ENCODE measurements at places on chromosomes 11 and 22.

DNA sequence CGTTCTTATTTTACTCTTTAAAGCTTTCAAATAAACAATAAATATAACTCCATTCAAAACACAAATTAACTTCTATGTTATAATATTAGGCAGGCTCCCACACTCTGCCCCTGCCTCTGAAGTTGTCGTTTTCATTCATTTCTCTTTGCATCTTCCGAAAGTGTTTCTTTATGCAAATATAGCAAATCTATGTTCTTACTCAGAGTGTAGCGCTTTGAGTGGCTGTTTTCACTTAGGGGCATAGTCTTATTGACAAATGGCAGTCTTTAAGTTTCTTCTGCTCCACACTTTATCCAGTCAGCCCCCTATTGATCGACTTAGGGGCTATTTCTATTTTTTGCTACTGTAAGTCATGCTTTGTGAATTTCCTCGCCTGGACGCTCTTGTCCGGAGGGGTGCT is 45.3 kb upstream of the RTL6 start:
- DNase-seq = no peak

GRCh38 chr11:88098289-88098688 is 77.0 kb downstream of the RAB38 start:
- no peak for DNase-seq

DNA sequence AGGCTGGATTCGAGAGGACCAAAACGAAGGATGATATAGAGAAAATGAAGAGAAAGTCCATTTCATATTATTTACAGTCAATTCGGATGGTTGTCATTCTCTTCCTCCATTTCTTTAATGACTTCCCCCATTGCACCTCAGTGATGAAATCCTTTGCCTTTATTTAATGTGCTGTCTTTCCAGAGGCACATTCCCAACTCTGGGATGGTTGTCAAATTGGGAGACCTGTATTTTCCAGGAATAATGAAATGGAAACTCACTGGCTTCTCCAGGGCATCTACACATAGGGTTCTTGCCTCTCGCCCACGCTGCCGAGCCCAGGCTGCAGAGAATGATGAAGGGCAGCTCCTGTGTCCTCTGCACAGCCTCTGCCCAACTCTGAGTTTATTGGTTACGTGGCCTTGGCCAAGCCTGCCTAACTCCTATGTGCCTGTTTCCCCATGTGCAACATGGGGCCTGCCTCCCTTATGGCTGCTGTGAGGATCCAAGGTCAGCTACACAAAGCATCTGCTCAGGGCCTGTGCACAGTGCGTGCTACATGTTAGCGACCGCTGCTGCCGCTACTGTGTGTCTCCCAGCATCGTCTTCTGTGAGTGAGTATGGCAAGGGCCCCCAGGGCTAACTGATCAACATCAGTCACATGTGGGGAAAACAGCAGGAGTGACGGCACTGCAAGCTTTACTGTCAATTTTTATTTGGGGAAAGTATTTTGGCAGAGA is 81.5 kb upstream of the BID start:
- no peak for DNase-seq

GRCh38 chr11:95232666-95233065 is 1.7 kb upstream of the SESN3 start:
- no peak for DNase-seq

- no peak for DNase-seq
These were observed 226.6 kb downstream of the ST3GAL4 start for GRCh38 chr11:126581871-126582648.

GRCh38 chr11:92826603-92827002 is 142.8 kb upstream of the MTNR1B start:
- DNase-seq = no peak

GRCh38 chr11:102560555-102561011 is 30.0 kb upstream of the MMP7 start:
- DNase-seq = no peak

- no peak for DNase-seq
These were observed 19.8 kb downstream of the SLCO2B1 start for GRCh38 chr11:75170516-75171201.

- no peak for DNase-seq
These were observed 83.8 kb downstream of the TBC1D22A start for GRCh38 chr22:46846150-46846831.

DNA sequence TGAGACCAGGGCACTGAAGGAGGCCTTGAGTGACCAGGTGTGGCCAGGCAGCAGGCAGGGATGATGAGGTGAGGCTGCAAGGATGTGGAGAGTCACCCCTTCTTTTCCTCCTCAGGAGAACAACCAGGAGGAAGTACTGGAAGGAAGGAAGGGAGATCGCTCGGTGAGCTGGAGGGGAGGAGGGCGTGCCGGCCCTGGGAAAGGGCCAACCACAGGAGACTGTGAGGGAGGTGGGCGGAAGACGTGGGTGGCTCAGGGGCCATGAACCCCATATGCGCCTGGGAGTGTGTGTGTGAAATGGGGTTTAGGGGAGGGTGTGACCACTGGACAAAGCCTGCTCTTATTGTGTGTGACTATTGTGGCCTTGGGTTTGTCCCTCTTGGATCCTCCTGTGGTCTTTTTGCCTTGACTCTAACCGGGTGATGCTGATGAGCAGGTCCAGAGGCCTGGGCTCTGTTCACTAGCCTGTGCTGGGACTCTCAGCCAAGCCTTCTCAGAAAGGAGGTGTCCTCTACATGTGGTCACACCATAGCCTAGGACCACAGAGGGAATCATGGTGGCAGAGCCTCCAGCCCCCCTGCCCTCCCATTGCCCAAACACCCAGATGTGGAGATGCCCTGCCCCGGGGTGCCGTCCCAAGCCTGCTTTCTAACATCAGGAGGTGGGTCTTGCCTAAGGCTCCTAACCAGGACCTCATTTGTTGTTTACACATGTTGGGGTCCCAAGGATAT is 41.3 kb upstream of the TUB start:
- DNase-seq = no peak

DNA sequence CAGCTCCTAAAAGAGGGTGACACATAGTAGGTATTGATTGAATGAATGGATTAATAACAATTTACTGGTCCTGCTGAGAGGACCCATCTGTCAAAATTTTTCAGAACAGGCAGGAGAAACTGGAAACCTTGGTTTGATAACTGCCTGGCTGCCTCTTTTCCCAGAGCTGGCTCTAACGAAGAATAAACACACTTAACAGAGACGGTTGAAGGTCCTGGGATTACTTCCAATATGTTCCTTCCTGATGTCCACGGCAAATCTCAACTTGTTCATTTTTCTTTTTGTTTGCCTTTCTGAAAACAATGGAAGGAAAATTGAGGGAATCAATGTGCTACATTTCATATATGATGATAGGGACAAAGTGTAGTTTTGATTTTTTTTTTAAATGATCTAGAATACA is 76.5 kb upstream of the SYT13 start:
- DNase-seq = no peak

DNA sequence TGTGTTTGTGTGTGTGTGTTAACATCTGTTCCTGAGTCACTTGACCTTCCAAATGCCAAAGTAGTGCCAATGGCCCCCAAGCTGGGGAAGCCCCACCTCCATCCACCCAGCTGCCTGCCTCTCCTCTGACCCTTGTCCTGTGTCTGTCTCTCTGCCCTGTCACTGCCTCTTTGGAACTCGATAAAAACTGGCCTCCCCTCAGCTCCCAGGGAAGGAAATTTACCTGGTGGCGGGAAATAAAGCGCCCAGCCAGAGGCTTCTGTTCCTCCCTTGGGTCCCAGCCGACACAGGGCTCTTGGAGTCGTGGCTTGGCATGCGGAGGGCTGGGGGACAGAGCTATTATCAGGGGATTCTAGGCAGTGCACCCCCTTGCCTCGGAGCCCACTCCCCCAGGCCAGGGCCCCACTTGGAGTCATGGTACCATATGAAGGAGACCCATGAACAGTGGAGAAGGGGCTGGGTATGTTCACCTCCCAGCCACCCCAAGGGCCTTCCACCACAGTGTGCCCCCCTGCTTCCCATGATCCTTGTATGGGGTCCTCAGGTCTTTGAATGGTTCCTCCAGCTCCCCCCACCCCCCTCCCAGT is 6.2 kb downstream of the KCNC1 start:
- DNase-seq = no peak

GRCh38 chr11:68825571-68825970 is 16.1 kb downstream of the CPT1A start:
- no peak for DNase-seq

DNA sequence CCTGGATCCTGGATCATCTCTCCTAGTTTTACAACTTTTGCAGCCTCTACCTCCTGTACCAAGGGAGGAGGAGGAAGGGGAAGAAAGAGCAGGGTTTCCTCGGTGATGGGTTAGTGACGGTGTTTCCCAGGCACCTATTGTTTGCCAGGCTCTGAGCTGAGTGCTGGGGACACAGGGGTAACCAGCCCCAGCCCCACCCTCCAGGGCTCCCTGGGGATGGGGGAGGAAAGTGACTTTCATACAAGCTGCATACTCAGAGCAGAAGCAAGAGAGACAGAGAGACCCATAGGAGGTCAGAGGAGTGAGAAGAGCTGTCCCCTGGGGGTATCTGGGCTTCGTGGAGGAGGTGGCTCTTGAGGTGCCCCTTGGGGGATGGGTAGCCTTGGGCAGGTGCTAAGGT is 89.4 kb upstream of the THY1 start:
- DNase-seq = no peak

DNA sequence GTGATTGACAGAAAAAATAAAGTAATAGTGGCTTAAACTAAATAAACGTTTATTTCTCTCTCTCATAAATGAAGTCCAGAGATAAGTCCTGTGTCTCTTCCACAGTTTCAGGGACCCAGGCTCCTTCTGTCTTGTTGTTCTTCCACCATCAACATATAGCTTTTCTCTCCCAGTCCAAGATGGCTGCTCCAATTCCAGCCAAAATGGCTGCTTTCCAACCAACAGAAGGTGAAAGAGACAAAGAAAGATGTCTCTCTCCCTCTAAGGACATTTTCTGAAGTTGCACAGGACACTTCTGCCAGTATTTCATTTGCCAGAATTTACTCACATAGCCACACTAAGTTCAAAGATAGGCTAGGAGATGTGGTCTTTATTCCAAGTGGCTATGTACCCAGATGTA is 9.4 kb upstream of the PLEKHB1 start:
- DNase-seq = no peak

- DNase-seq = peak; percentile 84
These were observed at the start of gene ZBTB16 for GRCh38 chr11:114059278-114059983. Gene ZBTB16 (plus strand): TSS chr11:114059711. CDS start chr11:114063301, 3,590 bp downstream.

GRCh38 chr11:72048766-72049460 is 31.4 kb downstream of the NUMA1 start:
- DNase-seq = no peak

DNA sequence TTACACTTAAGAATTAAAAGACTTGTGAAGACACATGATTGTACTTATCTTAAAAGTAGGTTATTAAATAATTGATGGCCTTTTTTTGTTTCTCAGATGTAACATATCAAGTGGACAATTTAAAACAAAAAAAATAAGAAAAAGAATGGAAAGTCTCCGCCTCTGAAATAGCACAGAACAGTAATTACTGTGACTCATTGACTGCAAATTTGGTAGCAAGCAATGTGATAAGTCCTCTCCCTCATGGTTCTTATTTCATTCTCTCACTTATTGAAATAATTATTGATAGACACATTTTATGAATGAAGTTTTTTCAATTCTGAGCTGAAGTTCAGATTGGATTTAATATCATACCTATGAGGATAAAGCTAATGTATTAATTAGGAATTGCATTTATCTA is 717.9 kb upstream of the LUZP2 start:
- DNase-seq = no peak

DNA sequence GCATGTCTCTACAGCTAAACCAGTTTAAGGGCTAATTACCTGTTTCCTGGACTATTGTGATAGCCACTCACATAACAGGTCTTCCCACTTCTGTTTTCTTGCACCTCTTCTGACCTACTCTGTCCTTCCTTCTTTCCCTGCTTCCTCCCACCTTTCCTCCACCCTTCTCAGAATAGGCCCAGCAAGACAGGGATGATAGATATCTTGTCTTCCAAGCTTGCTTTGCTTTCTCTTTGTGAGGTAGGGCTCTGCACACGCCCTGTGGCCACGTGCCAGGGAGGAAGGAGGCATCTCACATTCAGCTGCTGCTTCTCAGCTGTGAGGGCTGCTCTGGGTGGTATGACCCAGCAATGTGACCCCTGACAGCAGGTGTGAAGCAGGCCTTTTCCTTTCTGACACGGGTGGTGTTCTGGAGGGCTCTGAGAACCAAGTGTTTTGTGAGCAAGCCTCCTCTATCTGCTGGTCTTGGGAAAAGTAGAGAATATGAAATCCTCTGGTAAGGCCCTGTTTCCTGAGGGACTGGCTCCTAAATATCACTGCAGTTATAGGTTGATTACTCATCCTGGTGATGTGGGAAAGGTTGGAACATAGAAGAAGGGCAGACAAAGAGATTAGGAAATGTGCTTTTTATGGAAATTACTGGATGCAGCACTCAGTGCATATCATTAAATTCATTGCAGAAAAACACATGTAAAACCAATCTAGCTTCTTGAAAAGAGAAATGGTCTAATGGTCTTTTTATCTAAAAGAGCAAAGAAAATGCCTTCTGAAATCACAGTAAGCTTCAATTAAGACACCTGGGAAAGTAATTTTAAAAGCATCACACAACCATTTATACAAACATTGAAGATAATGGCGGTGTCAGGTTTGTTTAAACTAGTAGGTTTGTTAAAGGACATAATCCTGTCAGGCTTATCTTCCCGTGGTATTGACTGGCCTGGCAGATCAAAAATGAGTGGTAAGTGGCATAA is 8.5 kb downstream of the AMOTL1 start:
- no peak for DNase-seq

- no peak for DNase-seq
These were observed 34.1 kb downstream of the CYTH4 start for GRCh38 chr22:37316405-37316804.

DNA sequence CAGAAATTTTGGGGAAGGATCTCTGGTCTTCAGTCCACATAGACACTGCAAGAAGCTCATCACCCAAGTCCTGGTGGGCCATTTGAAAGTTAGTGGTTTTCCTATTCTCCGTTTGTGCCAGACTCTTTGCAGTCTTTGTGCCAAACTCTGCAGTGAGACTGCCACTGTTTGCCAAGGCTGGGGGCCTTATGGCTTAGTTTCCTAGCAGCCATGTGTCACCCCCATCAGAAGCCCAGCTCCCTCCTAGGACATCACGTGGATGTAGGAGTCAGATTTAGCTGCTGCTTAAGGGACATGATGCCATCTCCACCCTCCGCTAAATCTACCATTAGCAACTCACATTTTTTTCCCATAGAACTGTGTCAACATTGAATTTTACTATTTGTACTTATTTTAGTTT is 220.0 kb downstream of the C11orf91 start:
- DNase-seq = no peak

DNA sequence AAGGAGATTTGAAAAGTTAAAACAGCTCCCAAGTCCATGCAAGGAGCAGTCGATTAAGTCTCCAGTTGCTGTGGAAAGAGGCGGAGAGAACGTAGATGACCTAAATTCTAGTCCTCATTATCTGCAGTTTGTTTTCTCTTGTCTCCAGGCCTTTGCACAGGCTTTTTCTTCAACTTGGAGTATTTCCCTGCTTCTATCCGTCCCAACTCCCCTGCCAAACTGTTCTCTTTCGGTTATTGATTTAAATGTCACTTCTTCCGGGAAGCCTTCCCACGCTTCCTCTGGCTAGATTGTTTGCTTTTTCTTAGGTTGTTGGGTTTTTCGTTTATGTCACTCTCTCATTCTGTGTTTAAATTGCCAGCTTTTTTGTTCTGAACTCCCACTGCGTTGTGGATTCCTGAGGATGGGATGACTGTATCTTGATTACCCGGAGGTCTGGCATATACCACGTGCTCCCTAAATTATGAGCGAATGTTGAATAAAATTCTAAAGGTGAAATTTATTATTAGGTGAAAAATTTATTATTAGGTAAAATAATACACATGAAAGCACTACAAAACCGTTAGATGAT is 463 bp downstream of the TMEM126B start:
- no peak for DNase-seq

- DNase-seq = no peak
These were observed 415.7 kb downstream of the SOX6 start for GRCh38 chr11:15940462-15941205.

Measured in nephron progenitor cell (in vitro differentiated cells).